ENCODE measurements at places on chromosomes 2 and 18. TPM values are rescaled to one million over a fixed set of nuclear protein-coding genes. Genes with fewer than 3 reads are reported as not detected.

FABP1 gene
- not detected for total RNA-seq

EFR3B gene
- total RNA-seq, result 14.7 TPM

STPG4 gene
- not detected for total RNA-seq

RAD51AP2 gene
- total RNA-seq, result not detected

RGPD6 gene
- 7.3 TPM for total RNA-seq

GKN1 gene
- 0.83 TPM for total RNA-seq

CIAO1 gene
- 90.0 TPM for total RNA-seq

GBX2 gene
- 3.1 TPM for total RNA-seq

KCNE4 gene
- total RNA-seq, result 0.83 TPM

HTR2B gene
- 0.08 TPM for total RNA-seq

RFX8 gene
- total RNA-seq, result not detected

GAD1 gene
- 0.61 TPM for total RNA-seq

SLC8A1 gene
- 0.40 TPM for total RNA-seq

MAL gene
- not detected for total RNA-seq

CASP10 gene
- total RNA-seq, result 2.5 TPM

TRPM8 gene
- total RNA-seq, result 0.42 TPM

ITGB1BP1 gene
- total RNA-seq, result 156 TPM

LDLRAD4 gene
- 2.8 TPM for total RNA-seq

KCTD1 gene
- 34.7 TPM for total RNA-seq

FMNL2 gene
- total RNA-seq, result 29.6 TPM

NBAS gene
- total RNA-seq, result 15.6 TPM

RAB17 gene
- total RNA-seq, result 0.21 TPM

PDCD1 gene
- not detected for total RNA-seq

SPTBN1 gene
- total RNA-seq, result 128 TPM

Measured in A549 treated with CORT108297 at 1 μM for 4 hours (cell line).